CD4-positive, alpha-beta T cell treated with Interleukin-15 for 4 hours (primary cell): ENCODE measurements at places on chromosomes 16 and 17.

DNA sequence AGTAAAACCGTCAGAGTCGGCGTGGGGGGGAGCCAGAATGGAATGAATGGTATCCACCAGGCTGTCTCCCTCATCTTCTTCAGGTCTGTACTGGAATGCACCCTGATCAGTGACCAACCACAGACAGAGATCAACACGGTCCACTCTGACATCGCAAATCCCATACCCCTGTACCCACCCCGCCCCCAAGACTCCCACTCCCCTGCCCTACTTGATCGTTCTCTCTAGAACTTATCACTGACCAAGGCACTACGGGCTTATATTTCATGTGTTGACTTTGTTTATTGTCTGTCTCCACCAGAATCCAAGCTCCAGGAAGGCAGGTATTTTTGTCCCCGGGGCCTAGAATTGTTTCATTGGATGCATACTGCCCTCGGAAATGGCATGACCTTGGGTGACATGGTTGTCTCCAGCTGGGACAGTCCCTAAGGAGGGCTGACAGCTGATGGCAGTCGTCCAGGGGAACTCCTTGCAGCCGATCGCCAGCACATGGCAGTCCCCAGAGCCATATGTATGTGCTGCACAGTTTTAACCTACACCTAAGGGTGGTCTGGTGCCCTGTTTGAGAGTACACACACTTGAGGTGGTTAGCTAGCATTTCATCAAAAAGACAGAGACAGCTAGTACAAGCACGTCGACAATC is 526 bp upstream of the MFSD6L start:
- no peak for DNase-seq

GRCh38 chr16:52709306-52709705 is 162.4 kb upstream of the TOX3 start:
- no peak for DNase-seq

- no peak for DNase-seq
These were observed 3.5 kb downstream of the CANT1 start for GRCh38 chr17:79006046-79006445.

GRCh38 chr17:55641676-55642081 is 81.0 kb downstream of the TMEM100 start:
- DNase-seq, result peak; percentile 19

- no peak for DNase-seq
These were observed 27.7 kb upstream of the MPHOSPH6 start for GRCh38 chr16:82197540-82198240.

- DNase-seq, result no peak
These were observed 6.8 kb downstream of the SLC6A2 start for GRCh38 chr16:55662644-55663031.
